ENCODE measurements at places on chromosomes 6 and 20. TPM values are rescaled to one million over a fixed set of nuclear protein-coding genes. Genes with fewer than 3 reads are reported as not detected.

Gene IMPG1
- not detected for total RNA-seq

Gene SAMD3
- 2.5 TPM for total RNA-seq

Gene SLC17A1
- 0.28 TPM for total RNA-seq

Gene BPIFB2
- total RNA-seq: not detected

Gene RSPO3
- not detected for total RNA-seq

Gene C20orf204
- total RNA-seq: 5.5 TPM

DNA sequence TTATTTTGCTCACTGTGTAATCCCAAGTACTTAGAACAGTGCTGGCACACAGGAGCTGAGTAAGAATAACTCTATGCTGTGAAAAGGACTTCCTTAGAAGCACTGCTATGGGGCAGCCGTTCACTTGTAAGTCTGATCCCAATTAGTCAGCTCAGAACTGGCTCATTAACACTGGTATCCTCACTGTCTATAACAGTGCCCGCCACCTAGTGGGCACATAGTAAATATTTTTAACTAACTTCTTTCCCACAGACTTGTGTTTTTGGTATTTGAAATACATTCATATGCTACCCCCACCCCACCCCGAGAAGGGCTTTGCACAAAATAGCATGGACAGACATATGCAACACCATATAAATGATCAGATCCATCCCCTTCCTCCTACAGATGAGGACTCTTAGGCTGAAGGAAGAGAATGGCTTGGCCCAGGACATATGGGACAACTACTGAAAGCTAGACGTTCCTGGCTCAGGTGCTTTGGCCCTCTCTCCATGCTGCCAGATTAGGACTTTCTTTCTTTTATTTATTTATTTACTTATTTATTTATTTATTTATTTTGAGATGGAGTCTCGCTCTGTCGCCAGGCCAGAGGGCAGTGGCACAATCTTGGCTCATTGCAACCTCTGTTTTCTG, 47.1 kb downstream of the DST start:
- peak overlapping the region; percentile 2 for H3K27ac ChIP-seq
- DNase-seq: peak; percentile 79
- H3K4me3 ChIP-seq: no peak overlapping the region

GRCh38 chr6:7726416-7727085, 652 bp downstream of the BMP6 start:
- H3K36me3 ChIP-seq: no peaks in the 10 kb centered on the region
- peaks cover 74% of the 10 kb centered on the region for H3K27me3 ChIP-seq
- peak overlapping the region; percentile 87 for H3K4me3 ChIP-seq
- H3K4me1 ChIP-seq: peaks cover 20% of the 10 kb centered on the region
- DNase-seq: peak; percentile 59
- no peak overlapping the region for H3K27ac ChIP-seq

- no peak for DNase-seq
- peaks cover 5% of the 10 kb centered on the region for H3K4me1 ChIP-seq
- H3K36me3 ChIP-seq: no peaks in the 10 kb centered on the region
- no peak overlapping the region for H3K27ac ChIP-seq
- H3K4me3 ChIP-seq: no peak overlapping the region
Measured at GRCh38 chr6:36020154-36020553, 4.3 kb downstream of the SLC26A8 start.

- H3K27me3 ChIP-seq: no peaks in the 10 kb centered on the region
- H3K4me1 ChIP-seq: peaks cover 31% of the 10 kb centered on the region
- no peak overlapping the region for H3K4me3 ChIP-seq
- no peaks in the 10 kb centered on the region for H3K36me3 ChIP-seq
- DNase-seq: no peak
Measured at GRCh38 chr6:713351-713750, 20.4 kb upstream of the EXOC2 start.

- no peaks in the 10 kb centered on the region for H3K27me3 ChIP-seq
- H3K4me3 ChIP-seq: peak overlapping the region; percentile 59
- peaks cover 63% of the 10 kb centered on the region for H3K4me1 ChIP-seq
- peak overlapping the region; percentile 96 for H3K27ac ChIP-seq
- H3K36me3 ChIP-seq: peaks cover 7% of the 10 kb centered on the region
Measured at GRCh38 chr6:135115411-135115810, 60.8 kb upstream of the HBS1L start.

GRCh38 chr20:19407736-19408135, 195.3 kb downstream of the SLC24A3 start:
- H3K27me3 ChIP-seq: no peaks in the 10 kb centered on the region
- H3K4me3 ChIP-seq: no peak overlapping the region
- no peaks in the 10 kb centered on the region for H3K36me3 ChIP-seq
- peak; percentile 13 for DNase-seq
- no peaks in the 10 kb centered on the region for H3K4me1 ChIP-seq
- no peak overlapping the region for H3K27ac ChIP-seq

DNA sequence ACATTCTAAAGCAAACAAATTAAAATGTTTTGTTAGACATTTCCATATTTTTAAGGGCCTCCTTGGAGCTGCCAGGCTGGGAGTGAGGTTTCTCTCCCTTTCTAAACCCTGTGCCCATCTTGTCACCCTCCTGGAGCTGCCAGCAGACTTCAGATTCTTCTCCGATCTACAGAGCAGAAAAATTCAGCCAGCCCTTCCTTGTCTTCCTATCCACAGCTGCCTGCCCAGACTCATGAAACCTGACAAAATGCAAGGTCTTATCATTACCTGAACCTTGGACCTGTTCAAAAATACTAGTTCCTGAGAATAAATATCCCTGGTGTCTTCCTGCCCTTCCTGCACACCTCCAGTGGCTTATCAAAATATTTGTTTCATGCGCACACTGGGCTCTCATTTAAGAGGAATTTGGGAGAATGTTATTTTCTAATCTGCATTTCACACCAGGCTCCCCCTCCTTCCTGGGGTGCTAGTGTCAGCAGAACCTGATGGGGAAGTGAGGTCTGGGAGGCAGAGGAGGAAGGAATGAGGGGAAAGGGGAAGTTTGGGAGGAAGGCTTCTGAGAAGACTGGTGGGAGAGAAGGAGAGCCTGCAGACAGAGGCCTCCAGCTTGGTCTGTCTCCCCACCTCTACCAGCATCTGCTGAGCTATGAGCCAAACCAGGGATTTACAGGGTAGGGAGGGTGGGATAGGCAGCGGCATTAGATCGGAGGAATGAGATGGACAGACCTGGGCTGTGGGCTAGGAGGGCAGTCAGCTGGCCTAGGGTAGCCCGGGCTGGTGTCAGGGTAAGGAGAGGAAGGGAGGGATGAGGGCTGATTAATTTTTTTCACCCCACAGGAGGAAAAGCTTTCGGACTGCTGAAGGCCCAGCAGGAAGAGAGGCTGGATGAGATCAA, at the start of gene AIF1:
Gene AIF1, plus strand, starts transcription at position 551 of the 895 bp plus-strand sequence. Its CDS starts 96 bp downstream, at position 647.
- H3K4me3 ChIP-seq: peak within 1 kb of the TSS; percentile 94
- H3K4me1 ChIP-seq: peaks cover 30% of the 10 kb centered on the region
- no peak for DNase-seq
- H3K27me3 ChIP-seq: no peaks in the 10 kb centered on the region

GRCh38 chr20:64196847-64197306, 32.6 kb downstream of the MYT1 start:
- H3K4me3 ChIP-seq: no peak overlapping the region
- no peaks in the 10 kb centered on the region for H3K27me3 ChIP-seq
- no peak overlapping the region for H3K27ac ChIP-seq
- no peaks in the 10 kb centered on the region for H3K4me1 ChIP-seq
- no peak for DNase-seq

GRCh38 chr6:149888659-149889058, 9.3 kb downstream of the RAET1E start:
- DNase-seq: no peak
- no peaks in the 10 kb centered on the region for H3K36me3 ChIP-seq
- H3K27me3 ChIP-seq: peaks cover 29% of the 10 kb centered on the region
- no peak overlapping the region for H3K27ac ChIP-seq
- peaks cover 3% of the 10 kb centered on the region for H3K4me1 ChIP-seq

- no peaks in the 10 kb centered on the region for H3K36me3 ChIP-seq
- no peak overlapping the region for H3K27ac ChIP-seq
- DNase-seq: peak; percentile 90
- H3K4me1 ChIP-seq: peaks cover 7% of the 10 kb centered on the region
Measured at GRCh38 chr6:148559848-148560433, 186.9 kb upstream of the UST start.

- no peak for DNase-seq
- no peak overlapping the region for H3K27ac ChIP-seq
- H3K36me3 ChIP-seq: no peaks in the 10 kb centered on the region
- H3K27me3 ChIP-seq: peaks cover 6% of the 10 kb centered on the region
- no peak overlapping the region for H3K4me3 ChIP-seq
Measured at GRCh38 chr20:24124003-24124402, 135.4 kb upstream of the GGTLC1 start.

DNA sequence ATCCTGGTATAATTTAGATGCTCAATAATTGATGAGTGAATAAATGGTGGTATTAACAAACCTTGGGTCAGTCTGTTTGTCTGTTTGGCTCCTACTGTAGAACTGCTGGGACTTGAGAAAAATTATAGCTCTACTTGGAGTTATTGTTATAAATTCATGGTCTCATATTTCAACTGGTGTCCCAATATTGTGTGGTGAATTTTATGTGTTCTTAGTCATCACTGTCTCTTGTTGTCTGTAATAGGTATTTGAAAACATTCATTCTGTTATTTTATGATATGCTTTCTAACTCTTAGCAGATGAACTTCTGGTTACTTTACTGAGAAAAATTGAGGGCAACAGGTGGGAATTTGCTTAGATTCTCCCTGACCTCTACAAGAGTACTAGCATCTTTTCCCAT, 221.4 kb downstream of the CDKAL1 start:
- H3K27ac ChIP-seq: no peak overlapping the region
- no peak overlapping the region for H3K4me3 ChIP-seq
- H3K36me3 ChIP-seq: peaks cover 9% of the 10 kb centered on the region
- no peaks in the 10 kb centered on the region for H3K27me3 ChIP-seq

Data from activated CD4-positive, alpha-beta T cell treated with anti-CD3 and anti-CD28 coated beads, Interleukin-2, amount 10 ng/mL, durations not matched to agents 24 days and 14 days (primary cell).